ENCODE measurements at places on chromosomes 3 and 15.

- DNase-seq: no peak
Measured at GRCh38 chr3:187856555-187856954, 111.3 kb upstream of the BCL6 start.

GRCh38 chr3:131401978-131402377 lies 20.4 kb downstream of the NUDT16 start:
- DNase-seq: no peak

GRCh38 chr15:93649691-93650235 lies 560.8 kb upstream of the RGMA start:
- no peak for DNase-seq

DNA sequence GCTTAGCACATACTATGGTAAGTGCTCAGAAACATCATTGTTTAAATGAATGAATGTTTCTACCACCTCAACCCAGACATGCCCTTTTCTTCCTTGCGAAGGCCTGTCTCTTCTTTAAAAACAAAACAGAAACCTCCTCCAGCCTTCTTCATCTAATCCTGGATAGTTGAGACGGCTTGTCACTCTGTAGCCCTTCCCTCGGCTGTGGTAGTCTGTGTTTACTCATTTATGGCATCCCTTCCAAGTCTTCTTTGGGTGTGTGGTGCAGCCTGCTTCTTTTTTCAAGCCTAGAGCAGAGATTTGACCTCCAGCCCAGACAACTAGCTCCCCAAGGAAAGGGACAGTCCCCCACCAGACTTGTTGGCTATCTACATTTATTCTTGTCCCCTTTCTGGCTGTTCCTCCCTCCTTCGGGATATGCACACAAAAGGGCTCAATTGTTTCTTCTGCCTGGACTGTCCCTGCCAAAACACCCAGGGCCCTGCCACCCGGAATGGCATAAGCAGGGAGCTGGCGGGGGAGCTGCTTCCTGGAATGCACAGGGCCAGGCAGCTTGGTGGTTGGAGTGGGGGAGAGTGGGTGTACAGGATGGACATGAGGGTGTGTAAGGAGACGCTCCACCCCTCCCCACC lies 67.8 kb downstream of the ITGA11 start:
- no peak for DNase-seq

DNA sequence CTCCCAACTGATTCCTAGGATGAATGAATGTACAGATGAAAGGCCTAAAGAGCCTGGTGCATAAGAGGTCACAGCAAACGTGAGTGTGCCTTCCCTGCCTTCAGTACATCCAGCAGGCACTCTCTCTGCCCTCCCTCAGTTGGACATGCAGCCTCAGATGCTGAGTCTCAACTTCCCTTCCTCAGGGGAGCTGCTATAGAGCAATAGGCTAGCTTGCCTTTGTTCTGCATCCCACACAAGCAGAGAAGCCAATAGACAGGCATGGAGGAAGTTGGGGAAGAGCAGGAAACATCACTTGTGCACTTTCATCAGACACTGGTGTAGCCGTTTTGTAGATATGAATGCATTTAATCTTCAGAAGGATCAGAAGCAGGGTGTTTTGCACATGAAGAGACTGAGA lies 147.5 kb upstream of the THBS1 start:
- DNase-seq: no peak

DNA sequence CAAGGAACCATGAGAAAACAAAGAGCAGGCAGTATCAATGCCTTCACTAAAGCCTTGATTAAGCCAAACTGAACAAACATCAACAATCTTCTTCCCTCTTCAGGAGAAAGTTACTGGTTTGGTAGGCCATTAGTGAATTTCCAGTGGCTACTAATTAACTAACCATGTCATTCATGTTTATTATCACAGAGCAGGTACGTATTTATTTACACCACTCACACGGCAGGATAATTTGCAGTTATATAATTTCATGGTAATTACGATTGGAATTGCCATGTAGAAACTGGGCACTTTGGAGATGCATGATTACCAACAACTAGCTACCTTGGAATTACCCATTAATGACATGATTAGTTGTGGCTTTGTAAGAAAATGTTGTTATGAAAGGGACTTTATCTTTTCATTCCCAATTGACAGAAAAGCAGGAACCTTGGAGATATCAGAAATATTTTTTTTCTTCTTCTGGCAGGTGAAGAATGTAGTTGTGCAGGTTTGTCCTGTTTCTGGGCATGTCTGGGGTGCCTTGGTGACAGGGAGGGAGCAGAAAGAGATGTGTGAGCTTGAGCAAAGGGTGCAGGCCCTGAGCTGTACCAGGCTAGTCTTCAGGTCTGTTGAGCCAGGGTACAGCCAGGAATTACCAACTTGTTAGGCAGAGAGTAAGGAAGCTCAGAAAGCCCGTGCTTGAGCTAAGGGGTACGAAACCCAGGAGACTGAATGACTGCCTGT lies 310.7 kb downstream of the RORA start:
- no peak for DNase-seq

- DNase-seq: no peak
Measured at GRCh38 chr3:17329927-17330326, 412.5 kb downstream of the TBC1D5 start.

- DNase-seq: no peak
Measured at GRCh38 chr3:143066033-143066432, 53.5 kb upstream of the CHST2 start.

GRCh38 chr3:128971421-128972100 lies 22.3 kb downstream of the CFAP92 start:
- DNase-seq: no peak

DNA sequence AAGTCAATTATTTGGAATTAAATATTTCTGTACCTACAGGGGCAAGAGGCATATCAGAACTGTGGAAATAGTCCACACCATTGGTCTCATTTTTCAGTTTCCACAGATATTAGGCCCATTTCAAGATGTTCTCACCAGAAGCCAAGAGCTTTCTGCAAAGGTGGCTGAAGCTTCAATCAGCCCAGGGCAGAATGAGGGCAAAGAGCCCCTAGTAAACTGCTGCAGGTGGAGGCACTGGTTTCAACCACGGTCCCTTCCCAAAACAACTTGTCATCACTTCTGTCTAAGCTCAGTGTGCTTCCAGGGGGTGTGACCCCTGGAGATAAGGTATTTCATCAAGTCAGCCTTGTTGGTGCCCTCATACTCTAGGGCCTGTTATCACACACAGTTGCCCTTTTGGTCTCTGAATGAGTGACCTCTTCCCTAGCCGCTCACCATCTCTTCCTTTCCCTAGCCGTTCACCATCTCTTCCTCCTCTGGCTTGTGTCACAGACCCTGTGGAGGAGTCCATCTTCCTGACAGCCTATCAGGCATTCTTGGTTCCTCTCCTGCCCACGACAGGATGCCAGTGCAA lies 21.2 kb downstream of the IL17RD start:
- no peak for DNase-seq

GRCh38 chr15:89776274-89777072 lies at the start of gene MESP2:
MESP2 (plus strand) TSS chr15:89776332; CDS start chr15:89776358, 26 bp downstream.
- DNase-seq: no peak

DNA sequence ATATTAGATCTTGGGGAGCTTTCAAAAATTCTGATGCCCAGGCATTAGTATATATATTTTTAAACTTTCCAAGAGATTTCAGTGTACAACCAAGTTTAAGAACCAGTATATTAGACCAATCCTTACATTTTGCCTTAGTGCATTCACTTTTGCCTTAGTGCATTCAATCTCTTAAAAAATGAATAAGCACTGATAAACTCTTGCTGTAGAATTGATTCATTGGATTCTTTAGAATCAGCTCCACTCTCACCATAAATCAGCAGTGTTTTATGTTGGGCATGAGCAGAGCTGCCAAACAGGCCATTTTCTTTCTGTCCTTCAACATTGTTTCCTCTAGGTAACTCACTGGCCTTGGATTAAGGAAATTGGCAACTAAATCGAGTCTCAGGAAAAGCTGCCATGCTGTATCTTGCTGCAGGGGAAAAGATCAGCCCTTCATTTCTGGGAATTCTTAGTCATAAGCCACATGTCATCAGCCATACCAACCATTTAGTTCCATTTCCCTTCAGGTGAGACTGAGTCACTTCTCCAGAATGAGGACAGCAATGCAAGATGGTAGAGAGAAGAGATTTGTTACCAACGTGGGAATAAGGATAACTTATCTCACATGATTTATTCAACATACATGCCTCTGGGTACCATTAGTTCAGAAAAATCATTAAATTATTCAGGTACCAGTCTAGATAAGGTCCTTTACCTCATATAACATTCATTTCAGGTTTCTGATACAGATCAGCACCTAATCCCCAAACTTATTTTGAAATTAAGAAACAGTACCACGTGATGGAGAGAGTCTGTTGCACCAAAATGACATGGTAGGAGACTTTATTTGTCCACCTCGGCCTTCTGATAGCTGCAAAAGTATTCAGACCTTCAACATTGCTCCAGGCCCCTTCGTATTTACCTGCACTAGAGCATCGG lies 192.5 kb downstream of the P3H2 start:
- DNase-seq: no peak

- no peak for DNase-seq
Measured at GRCh38 chr3:149933858-149934257, 36.8 kb downstream of the PFN2 start.

GRCh38 chr3:157251685-157252084 lies 91.7 kb upstream of the CCNL1 start:
- no peak for DNase-seq

DNA sequence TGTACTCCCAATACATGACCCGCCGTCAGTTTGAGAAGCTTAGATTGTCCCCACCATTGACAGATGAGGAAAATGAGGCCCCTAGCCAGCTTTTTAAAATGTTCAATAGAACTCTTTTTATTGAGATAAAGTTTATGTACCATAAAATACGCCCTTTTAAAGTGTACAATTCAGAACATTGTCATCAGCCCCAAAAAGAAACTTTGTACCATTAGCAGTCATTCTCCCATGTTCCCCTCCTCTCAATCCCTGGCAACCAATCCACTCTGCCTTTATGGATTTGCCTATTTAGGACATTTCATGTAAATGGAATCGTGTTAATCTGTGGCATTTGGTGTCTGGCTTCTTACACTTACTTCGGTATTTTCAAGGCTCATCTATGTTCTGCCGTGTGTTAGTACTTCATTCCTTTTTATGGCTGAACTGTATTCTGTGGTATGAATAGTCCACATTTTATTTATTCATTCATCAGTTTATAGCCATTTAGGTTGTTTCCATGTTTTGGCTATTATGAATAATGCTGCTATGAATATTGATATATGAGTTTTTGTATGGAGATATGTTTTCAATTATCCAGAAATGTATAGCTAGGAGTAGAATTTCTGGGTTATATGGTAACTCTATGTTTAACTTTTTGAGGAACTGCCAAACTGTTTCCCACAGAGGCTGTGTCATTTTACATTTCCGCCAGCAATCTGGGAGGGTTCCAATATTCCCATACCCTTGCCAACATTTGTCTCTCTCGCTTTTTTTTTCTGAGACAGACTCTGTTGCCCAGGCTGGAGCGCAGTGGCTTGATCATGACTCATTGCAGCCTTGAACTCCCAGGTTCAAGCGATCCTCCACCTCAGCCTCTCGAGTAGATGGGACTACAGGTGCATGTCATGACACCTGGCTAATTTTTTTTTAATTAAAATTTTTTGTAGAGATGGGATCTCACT lies 15.3 kb upstream of the PTPN23 start:
- DNase-seq: no peak

- no peak for DNase-seq
Measured at GRCh38 chr3:46576879-46577278, 10.8 kb upstream of the LRRC2 start.

- DNase-seq: no peak
Measured at GRCh38 chr3:134216191-134216764, 34.4 kb downstream of the RYK start.

GRCh38 chr3:67719333-67719732 lies 64.9 kb upstream of the SUCLG2 start:
- DNase-seq: no peak

- DNase-seq: no peak
Measured at GRCh38 chr15:38010395-38010794, 76.0 kb downstream of the TMCO5A start.

- no peak for DNase-seq
Measured at GRCh38 chr3:117633207-117633606, 923.6 kb downstream of the TUSC7 start.

GRCh38 chr3:188299068-188299467 lies 145.1 kb downstream of the LPP start:
- DNase-seq: no peak

DNA sequence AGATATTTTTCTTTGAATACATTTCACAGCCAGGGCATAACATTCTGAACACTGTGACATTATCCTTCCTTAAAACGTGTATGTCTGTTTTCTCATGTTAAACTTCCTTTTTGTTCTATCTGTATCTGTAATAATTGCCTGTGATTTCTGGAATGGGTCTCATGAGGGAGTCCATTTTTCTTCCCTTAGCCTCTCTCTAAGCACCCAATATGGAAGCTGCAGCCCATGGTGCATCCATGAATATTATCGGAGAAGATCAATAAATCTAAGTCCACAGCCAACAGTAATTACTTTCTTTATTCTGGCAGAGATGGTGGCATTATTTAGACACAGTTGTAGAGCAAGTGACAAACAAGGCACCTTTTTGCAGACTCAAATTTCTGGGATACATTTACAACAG lies 671.1 kb downstream of the TUSC7 start:
- DNase-seq: no peak

GRCh38 chr3:178195824-178196223 lies 340.4 kb upstream of the KCNMB2 start:
- DNase-seq: no peak

DNA sequence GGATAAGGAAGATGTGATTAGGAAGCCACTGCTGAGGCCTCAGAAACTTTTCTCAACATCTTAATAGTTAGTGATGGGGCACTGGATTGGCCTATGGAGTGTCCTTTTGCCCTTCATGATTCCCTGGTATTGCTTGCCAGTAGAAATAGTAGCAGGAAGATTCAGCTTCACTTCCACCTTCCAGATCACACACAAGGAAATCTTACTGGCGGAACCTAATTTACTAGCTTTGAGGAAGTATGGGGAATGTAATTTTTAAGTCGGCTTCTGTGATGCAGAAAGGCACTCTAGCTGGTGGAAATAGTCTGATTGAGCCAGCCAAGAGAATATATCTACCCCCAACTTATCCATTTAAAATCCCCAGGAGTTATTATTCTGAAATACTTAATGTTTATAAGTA lies 46.5 kb downstream of the LPP start:
- no peak for DNase-seq

GRCh38 chr3:13700362-13700761 lies 151.4 kb downstream of the FBLN2 start:
- DNase-seq: no peak

GRCh38 chr3:132090921-132091320 lies 56.1 kb upstream of the CPNE4 start:
- no peak for DNase-seq

DNA sequence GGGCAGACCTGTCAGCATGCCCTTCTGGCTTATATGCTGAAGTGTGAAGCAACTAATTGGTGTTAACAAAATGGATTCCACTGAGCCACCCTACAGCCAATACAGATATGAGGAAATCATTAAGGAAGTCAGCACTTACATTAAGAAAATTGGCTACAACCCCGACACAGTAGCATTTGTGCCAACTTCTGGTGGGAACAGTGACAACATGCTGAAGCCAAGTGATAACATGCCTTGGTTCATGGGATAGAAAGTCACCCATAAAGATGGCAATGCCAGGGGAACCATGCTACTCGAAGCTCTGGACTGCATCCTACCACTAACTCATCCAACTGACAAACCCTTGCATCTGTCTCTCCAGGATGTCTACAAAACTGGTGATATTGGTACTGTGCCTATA lies 9.4 kb downstream of the PIK3CB start:
- DNase-seq: no peak

GRCh38 chr3:124034016-124034843 lies 42.3 kb upstream of the ROPN1 start:
- DNase-seq: no peak

- no peak for DNase-seq
Measured at GRCh38 chr3:172808969-172809546, 58.5 kb downstream of the ECT2 start.

Data from activated CD8-positive, alpha-beta memory T cell treated with anti-CD3 and anti-CD28 coated beads for 4 hours (primary cell).